IMR-90 (cell line): ENCODE measurements at places on chromosomes 2 and 18. TPM values are rescaled to one million over a fixed set of nuclear protein-coding genes. Genes with fewer than 3 reads are reported as not detected.
A peak's percentile ranks its signal among the peaks of the same experiment; 100 is the strongest.

GRCh38 chr18:41501848-41502247 lies 453.2 kb upstream of the PIK3C3 start:
- DNase-seq = no peak

GRCh38 chr2:207513551-207514257 lies 16.1 kb upstream of the CREB1 start:
- peak; percentile 96 for DNase-seq

DNA sequence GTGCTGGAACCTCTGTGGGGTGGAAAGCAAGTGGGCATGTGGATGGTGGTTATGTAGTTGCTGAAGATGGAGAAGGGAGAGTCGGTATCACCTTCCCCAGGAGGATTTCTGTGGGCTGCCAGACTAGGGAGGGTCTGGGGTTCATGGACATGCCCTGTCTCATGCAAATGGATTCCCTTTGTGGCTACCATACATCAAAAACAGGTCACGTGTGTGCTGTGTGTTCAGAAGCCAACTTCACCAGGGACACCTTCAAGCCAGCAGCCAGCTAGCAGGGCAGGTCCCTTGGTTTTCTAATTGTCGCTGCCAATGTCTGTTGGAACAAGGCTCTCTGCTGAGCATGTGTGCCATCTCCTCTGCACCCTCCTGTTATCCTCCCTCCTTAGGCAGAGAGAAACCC lies 155.2 kb downstream of the ATP9B start:
- no peak for DNase-seq

GRCh38 chr2:134379722-134380121 lies 125.8 kb downstream of the MGAT5 start:
- DNase-seq = no peak

- DNase-seq = no peak
Measured at GRCh38 chr2:176291809-176292283, 22.6 kb downstream of the MTX2 start.

GRCh38 chr2:86753606-86754005 lies 33.5 kb downstream of the RMND5A start:
- no peak for DNase-seq

- peak; percentile 66 for DNase-seq
Measured at GRCh38 chr18:55354795-55355194, 233.2 kb downstream of the TCF4 start.

DNA sequence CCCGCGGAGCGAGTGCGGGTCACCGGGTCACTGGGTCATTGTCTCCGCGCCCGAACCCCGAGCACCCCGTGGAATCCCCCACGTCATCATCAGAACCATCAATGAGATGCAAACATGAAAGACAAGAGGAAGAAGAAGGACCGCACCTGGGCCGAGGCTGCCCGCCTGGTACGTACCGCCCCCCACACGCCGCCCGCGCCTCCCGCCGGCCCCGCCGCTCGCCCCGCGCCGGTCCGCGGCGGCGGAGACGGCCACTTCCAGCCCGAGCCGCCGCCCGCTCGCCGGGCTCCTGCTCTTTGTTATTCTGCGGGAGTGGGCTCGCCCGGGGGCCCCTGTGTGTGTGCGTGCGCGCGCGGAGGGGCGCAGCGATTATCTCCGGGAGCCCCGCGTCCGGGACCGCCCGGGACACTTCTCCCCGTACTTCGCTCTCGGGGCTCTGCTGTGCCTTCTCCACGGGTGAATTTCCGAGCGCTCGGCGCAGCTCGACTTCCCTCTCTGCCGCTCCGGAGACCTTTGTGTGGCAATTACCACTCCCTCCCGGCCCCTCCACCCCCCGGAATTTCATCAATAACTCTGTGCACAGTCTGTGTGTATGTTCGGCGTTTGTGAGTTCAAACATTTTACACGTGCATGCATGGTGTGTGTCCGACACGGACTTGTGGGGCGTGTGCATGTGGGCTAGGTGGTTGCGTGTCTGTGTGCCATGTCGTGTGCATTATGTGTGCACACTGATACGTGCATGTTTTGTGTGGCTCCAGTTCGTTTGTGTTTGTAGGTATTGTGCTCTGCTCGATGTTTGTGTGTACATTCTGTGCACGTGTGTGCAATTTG lies 714 bp downstream of the ASXL3 start:
- no peak for DNase-seq

DNA sequence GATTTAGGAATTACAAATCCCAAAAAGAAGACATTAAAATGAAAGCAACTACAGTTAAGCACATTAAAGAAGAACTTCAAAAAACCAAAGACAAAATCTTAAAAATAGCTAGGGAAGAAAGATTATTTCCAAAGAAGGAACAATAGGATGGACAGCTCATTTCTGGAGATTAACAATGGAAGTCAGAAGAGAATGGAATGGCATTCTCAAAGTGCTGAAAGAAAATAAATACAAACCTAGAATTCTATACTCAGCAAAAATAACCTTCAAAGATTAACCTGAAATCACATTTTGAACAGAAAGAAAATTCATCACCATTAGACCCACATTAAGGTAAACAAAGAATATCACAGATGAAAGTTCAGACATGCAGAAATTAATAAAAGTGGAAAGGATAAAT lies 229.2 kb downstream of the HDAC4 start:
- DNase-seq = no peak

DNA sequence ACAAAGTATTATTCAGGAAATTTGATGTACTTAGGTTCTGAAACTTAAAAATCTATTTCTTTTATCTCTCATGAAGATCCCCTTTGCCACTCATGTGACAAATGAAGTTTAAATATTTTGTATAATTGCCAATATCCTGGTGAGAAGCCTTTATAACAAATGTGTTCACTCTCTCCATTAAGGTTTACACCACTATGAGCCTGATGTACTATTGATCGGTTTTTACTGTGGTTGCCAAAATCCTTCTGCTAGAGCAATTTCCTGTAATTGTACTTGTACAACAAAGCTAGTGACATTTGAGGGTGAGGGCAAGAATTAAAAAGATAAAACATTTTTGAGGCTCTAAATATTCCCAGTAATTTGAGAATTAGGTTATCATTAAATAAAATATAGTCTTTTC lies 222.3 kb upstream of the CDH19 start:
- DNase-seq = no peak

- no peak for DNase-seq
Measured at GRCh38 chr2:15200581-15200980, 360.6 kb downstream of the NBAS start.

DNA sequence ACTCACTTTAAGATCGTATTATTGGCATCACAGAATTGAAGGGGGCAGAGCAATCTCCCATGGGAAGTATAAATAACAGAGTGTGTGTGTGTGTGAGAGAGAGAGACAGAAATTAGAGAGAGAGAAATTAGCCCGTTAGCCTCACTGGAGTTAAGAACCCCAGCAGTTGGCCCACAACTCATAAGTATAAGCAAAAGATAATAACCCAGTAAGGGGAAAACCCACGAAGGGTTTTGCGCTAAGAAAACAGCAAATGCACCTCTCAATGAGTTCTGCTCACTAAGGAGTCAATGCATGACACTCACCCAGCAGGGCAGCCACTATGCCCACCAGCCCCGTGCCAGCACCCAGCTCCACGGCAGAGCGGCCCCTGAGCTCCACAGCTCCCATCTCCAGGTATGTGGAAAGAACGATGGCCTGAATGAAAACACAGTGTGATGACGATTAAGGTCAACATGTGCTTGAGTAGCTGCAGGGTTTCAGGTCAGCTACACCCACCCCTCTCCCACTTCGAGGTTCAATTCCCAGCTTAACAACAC lies 3.6 kb downstream of the METTL21A start:
- DNase-seq = no peak

GRCh38 chr2:166135152-166135848 lies 7.5 kb upstream of the SCN1A start:
- no peak for DNase-seq

DNA sequence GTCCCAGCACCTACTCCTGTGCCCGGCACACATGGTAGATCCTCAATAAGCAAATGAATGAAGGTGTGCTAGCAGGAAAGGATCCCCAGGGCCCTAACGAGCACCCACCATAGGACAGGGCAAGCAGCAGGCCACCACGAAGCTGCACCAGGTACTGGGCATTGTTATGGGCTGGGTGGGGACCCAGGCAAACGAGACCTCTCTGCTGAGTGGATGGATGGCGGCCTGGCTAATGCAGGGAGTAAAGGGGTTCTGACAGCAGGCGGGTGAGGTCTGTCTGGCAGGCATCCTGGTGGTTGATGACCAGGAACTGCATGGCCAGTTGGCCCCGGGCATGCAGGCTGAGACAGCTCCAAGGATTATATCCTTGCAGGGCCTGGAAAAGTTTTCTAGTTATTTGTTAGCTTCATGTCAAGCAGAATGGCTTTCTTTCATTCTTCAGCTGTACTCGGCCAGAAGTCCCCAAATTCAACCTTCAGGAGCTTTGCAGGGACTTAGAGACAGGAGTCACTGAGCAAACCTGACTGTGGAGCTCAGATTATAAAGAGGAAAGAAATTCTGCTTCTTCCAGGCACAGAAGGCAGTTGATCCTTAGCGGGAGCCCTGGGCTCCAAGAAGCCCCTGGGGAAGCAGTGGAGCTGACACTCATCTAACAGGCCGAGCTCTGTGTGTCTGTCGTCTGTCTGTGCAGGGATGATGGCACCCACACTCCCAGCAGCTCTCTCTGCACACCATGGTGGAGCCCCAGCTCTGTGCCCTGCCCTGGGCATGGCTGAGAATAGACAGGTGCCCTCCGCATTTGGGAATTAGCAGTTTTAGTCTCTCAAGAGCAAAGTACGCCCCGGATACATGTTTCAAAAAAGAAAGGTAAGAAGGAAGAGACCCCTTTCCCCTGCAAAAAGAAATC lies 51.2 kb downstream of the SDC1 start:
- DNase-seq = no peak

- DNase-seq = peak; percentile 43
Measured at GRCh38 chr2:190649798-190650390, 1.0 kb downstream of the NAB1 start.

- DNase-seq = peak; percentile 56
Measured at GRCh38 chr2:219541611-219542180, 1.9 kb downstream of the CHPF start.

- DNase-seq = no peak
Measured at GRCh38 chr18:49584394-49584793, 22.5 kb downstream of the LIPG start.

DNA sequence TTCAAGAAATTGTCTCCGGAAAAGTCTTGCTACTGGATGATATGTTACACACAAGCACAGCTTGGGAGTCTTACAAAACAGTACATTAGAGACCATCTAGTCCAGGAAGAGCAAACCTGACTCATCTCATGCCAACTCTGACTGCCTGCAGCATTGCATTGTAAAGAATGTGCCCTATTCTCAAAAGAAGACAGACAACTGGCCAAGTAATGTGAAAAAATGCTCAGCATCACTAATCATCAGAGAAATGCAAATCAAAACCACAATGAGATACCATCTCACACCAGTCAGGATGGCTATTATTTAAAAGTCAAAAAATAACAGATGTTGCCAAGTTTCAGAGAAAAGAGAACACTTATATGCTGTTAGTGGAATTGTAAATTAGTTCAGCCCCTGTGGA lies 42.7 kb upstream of the GORASP2 start:
- peak; percentile 29 for DNase-seq

GRCh38 chr2:68921646-68922045 lies 31.0 kb downstream of the GKN2 start:
- DNase-seq = peak; percentile 79

- DNase-seq = no peak
Measured at GRCh38 chr2:96102596-96103186, 13.7 kb downstream of the ADRA2B start.

DNA sequence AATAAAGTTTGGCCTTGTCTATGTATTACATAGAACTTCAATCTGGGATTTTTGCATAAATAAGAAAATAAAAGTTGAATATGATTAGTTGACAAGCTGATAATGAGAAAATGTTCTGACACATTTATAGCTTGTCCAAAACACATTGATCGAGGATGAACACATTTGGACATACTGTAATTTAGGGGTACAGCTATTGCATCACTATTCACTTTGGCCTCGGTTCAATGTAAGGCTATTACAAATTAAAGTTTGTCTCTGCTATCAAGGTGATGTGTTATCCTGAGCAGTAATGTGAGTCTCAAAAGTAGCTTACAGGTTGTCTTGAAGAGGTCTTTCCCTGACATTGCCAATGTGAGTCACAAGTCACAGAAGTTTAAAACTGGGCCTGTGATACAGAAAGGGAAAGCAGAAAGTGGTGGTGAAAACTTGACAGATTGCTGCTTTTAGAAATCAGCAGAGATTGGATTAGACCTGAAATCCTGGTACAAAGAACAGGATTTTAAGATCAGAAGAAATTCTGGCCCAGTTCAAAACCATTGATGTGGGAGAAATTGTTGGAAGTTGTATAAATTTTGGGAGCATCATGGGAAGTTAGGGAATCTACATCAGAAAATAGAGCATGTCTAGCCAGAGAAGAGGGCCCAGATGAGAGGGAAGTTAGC lies 674.1 kb downstream of the NYAP2 start:
- no peak for DNase-seq

DNA sequence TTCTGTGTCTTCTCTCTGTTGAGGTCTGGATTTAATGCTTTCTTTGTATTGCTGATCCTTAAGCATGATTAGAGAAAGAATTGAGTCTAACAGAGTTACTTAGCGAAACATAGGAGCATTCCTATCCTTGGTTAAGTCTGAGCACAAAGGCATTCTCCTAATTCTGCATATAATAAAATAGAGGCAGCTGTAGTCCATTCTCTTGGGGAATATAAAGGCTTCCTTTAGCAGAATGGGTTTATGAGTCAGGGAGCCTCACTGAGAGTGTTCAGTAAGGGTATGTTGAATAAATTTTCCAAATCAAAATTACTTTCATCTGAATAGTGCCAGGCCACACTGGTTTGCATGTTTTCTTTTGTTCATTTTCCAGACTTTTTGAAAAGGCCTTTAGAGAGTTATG lies 101.5 kb downstream of the GALNT1 start:
- DNase-seq = peak; percentile 10

GRCh38 chr2:85485815-85486214 lies 53.2 kb upstream of the MAT2A start:
- DNase-seq = no peak

GRCh38 chr18:32276906-32277305 lies 87.1 kb downstream of the MEP1B start:
- DNase-seq = no peak

- DNase-seq = no peak
Measured at GRCh38 chr2:238119756-238120462, 18.6 kb upstream of the KLHL30 start.

GKN2 gene
- not detected in 2 replicates for total RNA-seq

PAX8 gene
- 0.18 and 0.28 TPM in 2 replicates for total RNA-seq

FAM168B gene
- 76.4 and 86.7 TPM in 2 replicates for total RNA-seq

CRYBA2 gene
- not detected in 2 replicates for total RNA-seq

IMP4 gene
- total RNA-seq = 127 and 154 TPM in 2 replicates

TLX2 gene
- total RNA-seq = not detected in 2 replicates

CFAP53 gene
- under 0.01 TPM in 2 replicates for total RNA-seq

TUBA4B gene
- not detected in 2 replicates for total RNA-seq

RGPD4 gene
- total RNA-seq = not detected in 2 replicates
